ENCODE measurements at places on chromosomes 2 and 18.
A peak's percentile ranks its signal among the peaks of the same experiment; 100 is the strongest.

DNA sequence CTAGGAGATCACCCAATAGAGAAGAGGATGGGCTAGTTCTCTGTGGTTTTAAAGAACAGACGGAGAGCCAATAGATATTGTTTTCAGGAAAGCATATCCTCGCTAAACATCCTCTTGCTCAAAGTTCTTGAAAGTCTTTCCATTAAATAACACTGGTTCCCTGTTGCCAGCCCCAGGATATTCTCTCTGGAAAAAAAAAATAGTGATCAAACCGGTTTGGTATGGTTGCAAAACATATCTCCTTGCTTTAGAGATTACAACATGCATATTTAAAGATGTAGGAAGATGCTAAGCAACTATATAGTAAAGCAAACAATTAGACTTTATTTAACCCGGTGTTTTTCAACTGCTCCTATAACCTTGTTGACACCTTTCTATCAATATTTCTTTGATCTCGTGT, 211.4 kb downstream of the CMPK2 start:
- no peak for DNase-seq

DNA sequence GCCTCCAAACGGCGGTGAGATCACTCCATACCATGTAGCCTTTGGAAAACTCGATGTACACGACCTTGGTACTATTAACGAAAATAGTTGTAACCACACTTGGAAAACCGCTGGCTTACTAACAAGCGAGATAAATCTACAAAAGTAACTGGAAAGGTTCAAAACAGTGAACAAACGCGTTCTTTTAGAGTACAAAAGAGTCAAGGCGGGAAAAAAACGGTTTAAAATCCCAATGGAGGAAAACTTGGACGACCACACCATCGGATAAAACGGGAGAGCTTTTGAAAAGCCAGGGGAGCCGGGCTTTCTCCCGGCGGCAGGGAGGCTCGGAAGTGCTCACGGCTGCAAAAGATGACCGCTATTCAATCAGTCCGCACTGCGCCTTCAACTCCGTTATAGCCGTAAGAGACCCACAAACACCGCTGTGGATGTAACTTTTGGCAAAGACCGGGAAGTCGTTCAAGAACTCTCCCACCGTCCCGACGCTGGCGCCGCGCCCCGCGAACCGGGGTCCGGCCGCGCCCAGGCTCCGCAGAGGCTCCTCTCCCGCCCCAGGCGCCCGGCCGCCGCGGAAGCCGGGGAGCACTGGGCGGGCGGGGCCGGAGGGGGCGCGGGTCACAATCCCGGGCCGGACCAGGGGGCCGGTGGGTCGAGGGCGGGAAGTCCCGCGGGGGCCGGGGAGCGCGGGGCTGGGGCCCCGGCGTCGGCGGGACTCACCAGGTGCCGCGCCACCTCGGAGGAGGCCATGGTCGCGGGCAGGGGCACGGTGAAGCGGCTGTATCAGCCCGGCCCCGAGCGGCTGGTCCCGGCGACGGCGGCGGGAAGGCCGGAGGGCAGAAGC, 465 bp downstream of the SEPTIN10 start:
- peak; percentile 47 for DNase-seq

DNA sequence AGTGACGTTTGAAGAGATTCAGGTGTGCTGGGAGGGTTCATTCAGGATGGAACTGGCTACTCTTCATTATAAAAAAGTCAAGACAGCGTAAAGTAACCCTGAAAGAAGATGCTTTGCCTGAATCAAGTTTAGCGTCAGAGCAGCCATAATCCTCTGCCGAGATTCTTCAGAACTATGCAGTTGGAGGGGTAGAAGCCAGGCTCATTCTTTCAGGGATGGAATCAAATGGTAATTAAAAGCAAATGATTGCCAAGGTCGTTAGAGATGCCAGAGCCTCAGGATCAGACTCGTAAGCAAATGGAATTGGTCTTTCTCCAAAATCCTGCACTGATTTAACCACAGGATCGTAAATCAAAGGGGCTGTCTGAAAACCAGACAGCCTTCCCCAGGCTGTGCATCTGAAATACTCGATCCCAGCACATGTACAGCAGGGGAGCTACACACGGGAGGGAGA, 21.9 kb downstream of the APCDD1 start:
- no peak for DNase-seq

GRCh38 chr2:214710729-214711128, 98.8 kb downstream of the BARD1 start:
- DNase-seq = no peak

DNA sequence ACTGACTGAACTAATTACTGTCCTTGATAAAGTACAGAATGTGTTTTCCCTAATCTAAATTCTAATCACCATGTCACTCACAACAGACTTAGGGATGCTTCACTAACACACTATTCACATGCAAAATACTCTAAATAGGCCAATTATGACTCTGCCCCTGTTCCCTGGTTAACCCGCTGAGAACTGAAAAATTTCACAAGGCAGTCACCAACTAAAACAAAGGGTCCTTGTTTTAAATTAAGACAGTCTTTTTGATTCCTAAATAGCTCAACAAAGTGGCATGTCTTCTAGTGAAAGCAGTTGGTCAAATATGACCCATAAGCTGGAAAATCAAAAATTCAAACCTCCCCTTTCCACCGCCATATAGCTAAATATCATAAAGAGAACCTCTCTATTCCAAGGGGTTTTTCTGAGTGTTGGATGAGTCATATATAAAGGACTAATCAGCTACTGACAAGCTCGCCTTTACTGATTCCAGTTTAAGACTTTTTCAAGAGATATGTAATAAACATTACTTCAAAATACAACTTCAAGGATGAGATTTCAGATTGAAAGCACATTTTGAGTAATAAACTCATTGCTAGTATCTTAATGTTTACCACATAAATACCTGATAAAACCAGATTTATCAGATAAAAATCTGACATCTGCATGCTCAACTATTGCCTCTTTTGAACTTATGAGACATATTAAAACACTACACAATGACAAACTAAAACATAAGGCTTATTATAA, 235.8 kb downstream of the TCF4 start:
- DNase-seq = peak; percentile 94

- DNase-seq = no peak
Measured at GRCh38 chr2:220219371-220219770, 591.9 kb downstream of the SLC4A3 start.

DNA sequence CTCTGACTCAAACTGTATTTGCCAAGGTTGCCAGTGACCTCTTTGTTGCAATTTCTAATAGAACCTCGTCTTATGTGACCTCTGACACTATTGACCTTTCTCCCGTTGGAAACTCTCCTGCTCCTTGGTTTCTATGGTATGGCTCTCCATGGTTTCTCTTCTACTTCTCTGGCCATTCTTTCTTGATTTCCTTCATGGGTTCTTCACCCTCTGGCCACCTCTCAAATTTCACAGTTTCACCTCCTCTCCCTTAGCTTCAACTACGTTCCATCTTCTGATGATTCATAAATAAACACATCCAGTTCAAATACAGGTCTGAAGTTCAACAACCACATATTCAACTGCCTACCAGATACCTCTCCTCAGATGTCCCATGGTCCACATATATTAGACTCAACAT, 109.5 kb downstream of the CACNB4 start:
- DNase-seq = no peak

DNA sequence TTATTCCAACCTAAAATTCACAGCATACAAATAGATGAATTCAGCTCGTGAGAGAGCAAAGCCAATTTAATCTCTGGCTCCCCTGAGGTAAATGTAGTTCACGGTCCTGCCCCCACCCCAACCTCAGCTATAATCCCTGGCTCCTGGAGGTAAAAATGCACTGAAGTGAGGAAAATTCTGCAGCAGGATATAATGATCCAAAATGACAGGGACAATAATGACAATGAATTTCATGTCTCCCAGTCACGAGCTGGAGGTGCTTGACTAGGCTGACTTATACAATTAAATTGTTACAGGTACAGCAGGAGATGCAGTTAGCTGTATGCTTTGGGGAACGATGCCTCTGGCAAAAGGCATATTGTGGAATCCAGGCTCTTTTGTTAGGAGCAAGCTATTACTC, 82.0 kb downstream of the GPD2 start:
- DNase-seq = no peak

GRCh38 chr18:49175071-49175470, 224.3 kb upstream of the SMAD7 start:
- DNase-seq = no peak

DNA sequence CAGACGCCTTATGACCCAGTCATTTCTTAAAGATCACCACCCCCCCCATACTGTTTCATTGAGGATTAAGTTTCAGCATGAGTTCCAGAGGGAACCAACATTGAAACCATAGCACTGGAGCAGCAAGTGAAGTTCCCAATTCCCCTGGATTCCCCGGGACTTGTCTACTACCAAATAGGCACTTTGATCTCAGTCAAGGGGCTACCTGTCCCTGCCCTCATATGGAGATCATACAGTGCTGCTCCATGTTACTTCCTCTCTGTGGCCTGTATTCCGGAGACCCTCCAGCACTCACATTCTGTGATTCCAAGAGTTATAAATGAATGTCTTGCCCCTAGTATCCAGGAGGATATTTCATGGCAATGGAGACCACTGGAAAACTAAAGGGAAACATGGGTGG, 42.5 kb downstream of the RNF144A start:
- DNase-seq = no peak

DNA sequence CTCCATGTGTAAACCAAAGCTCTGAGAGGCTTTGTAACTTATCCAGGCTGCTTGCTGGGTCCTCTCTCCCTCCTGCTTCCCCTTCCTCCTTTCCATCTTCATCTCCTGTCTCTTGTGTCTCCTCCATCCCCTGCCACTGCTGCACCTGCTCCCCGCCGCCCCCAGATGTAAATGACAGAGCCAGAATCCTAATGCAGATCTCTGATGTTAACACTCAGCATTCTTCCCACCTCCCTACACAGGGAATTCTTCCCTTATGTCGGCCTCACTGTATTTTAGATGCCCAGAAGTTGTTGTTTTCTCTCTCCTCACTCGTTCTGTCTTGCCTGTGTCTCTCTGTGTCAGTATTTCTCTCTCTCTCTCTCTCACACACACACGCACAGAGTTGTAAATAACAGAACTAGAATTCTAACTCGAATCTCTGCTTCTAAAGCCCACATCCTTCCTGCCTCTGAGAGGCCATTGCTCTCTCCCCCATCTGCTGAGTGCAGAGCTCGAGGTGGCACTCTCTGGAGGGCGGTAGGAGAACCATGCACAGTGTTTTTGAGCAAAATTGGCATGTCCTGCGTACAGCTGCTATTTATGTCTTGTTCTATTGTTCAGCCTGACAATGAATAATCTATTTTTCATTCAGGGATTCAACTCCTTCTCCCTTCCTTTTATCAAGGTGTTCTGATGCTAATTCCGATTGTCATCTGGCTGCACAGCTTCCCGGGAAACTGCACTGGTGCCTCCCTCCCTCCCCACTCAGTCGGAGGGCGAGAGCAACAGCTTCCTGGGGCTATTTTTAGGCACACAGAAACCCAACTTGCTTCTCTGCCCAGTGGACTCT, 219.9 kb downstream of the SH3RF3 start:
- DNase-seq = peak; percentile 31

GRCh38 chr2:156192468-156192867, 140.1 kb downstream of the NR4A2 start:
- no peak for DNase-seq

DNA sequence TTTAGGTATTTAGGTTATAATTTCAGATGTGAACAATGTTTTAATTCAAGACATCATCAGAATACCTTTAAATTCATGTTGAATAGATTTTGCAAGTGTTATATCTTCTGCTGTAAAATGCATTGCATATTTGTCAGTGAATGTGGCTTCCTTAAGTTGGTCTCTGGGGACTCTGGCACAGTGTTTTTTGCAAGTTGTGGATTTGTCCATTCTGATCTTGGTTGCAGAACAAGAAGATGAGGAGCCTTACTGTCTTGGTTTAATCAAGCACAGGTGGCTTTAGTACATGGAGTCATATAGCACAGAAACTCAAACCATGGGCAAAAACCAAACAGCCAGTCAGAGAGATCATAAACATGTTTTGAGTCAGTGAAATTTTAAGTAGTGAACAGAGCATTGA, 135.7 kb downstream of the ARHGAP28 start:
- no peak for DNase-seq

DNA sequence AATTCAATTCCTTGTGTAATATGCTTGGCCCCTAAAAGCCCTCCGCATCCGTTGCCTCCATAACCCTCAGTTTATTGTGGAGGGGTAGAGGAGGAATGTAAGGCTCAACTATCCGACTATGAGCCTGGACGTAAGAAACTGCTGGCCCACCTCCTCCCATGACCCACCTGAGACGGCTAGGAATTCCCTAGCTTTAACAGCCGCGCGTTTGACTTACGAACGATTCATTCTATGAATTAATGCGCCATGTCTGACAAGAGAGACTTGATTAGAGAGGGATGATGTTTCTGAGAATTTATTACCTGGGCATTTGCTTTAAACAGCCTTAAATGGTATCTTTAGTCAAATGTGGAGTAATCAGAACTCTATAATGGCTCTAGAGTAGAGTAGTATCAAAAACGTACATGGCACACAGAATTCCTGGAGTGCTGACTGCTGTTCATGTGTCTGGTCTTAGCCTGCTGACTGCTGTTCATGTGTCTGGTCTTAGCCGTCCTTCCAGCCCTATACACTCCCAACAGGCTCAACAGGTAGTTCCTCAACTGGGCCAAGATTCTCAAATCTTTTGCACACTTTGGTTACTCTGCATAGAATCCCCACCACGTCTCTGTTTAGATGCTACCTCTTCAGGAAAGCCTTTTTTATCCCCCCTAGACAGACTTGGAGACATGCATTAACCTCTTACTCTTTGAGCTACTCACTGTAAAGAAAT, 899 bp upstream of the GFPT1 start:
- no peak for DNase-seq

DNA sequence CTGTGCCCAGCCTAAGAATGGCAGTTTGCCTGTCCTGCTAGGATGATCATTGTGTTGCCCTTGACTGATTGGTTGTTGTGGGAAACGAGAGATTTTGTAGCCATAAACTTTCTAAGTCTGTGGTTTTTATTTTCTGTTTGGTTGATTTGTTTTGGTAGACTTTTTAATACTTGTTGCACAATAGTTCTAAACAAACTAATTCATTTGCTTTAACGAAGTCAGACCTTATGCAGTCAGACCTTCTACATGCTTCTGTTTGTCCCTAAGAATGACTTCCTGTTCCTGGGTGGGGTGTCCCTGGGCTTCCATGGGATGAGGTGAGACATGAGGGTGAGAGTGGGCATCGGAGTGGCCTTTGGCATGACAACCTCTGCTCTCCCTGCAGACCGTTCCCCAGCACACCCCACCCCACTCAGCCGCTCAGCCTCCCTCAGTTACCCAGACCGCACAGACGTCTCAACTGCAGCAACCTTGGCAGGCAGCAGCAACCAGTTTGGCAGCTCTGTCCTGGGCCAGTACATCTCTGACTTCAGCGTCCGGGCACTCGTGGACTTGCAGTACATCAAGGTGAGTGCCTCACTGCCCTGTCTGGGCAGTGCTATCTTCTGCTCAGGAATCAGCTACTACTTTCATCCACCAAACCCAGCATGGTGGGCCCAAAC, 7.8 kb upstream of the CNNM3 start:
- DNase-seq = no peak

GRCh38 chr18:2223849-2224248, 347.5 kb downstream of the METTL4 start:
- peak; percentile 26 for DNase-seq

All from pons (tissue), 1 donor.